ENCODE measurements at places on chromosomes 12 and 14.

DNA sequence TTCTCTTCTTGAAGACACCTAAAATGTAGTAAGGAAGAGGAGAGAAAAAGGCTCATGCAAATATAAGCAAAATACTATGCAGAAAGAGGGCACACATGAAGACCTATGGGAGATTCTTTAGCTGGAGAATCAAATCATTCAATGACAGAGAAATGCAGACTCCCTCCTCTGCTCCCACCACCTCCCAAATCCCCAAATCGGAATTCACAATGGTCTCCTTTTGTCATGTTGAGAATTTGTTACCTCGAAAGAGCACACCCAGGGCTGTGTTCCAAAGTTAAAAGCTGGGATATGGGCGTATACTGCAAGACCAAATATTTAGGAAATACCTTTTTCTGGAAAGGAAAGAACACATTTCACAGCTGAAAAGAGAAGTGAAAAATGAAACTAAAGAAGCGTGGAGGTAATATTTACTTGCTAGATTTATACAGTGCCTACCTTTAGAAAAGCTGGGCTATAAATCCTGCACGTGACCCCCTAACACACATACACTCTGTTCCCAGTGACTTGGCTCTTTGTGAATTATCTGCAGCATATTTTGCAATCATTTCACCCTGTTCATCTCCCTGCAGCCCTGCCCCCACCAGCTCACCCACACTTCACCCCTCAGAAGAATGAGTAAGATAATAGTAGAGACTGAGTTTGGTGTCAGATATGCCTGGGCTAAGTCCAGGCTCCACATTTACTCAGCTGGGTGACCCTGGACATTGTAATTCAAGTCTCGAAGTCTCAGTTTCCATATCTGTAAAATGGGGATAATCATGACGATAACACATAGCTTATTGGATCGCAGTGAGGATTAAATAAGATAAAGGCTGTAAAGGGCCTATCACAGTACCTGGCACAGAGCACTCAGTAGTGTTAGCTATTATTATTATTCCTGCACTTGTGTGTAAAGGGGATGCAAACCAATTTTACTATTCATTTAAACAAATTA, 2.9 kb upstream of the CACNA1C start:
- DNase-seq = no peak

DNA sequence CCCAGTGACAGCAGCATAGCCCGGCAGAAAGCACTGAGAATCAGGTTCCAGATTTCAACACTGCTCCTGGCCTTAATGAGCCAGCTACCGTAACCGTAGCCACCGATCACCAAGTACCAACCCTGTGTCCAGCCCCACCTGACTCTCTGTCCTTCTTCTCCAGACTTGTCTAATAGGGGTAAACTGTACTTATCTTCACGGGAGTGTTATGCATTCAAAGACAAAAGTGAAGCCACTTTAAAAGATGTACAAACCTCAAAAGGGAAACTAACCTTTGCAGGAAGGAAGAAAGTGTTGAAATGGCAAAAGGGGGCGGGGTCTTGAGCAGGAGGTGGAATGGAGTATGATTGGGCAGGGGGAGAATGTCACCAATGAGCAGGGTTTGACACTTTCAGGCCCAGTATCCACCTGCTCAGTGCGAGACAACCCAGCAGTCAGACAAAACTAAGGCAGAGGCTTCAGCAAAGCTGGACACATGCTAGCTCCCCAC, 226.1 kb downstream of the CHST11 start:
- DNase-seq = no peak

GRCh38 chr12:63965936-63966605, 121.6 kb downstream of the SRGAP1 start:
- DNase-seq = no peak

DNA sequence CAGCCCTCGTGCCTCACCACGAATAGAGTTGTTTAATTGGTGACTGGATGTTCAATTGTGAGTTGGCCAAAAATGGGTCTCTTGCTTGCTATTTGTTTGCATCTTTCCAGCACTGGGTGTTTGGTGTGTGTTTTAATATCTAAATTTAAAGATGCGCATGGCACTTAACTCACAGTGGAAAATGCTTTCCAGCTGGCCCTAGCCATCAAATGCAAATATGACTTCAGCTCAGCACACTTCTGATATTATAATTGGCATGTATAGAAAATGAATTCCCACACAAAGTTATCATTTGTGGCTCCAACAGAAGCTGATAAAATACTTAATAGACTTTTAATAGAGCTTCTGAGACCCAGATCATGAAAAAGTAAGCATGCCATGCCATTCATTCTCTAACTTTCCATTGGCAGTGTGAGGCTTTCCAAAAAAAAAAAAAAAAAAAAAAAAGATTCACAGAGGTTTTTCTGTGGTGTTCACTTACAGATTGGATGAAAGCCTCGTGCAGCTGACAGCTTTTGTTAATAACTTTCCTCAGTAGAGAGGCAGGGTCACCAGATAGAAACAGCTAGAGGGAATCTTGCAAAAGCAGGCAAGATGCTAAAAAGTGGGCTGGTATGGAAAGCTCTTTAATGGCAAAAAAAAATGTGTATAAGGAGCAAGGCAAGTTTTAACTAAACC, 425.2 kb downstream of the GALC start:
- no peak for DNase-seq
